NCI-H526 (cell line): ENCODE measurements at places on chromosomes 16 and 17.

- no peak for DNase-seq
Observed at GRCh38 chr17:350706-351448, 1.7 kb downstream of the RPH3AL start.

DNA sequence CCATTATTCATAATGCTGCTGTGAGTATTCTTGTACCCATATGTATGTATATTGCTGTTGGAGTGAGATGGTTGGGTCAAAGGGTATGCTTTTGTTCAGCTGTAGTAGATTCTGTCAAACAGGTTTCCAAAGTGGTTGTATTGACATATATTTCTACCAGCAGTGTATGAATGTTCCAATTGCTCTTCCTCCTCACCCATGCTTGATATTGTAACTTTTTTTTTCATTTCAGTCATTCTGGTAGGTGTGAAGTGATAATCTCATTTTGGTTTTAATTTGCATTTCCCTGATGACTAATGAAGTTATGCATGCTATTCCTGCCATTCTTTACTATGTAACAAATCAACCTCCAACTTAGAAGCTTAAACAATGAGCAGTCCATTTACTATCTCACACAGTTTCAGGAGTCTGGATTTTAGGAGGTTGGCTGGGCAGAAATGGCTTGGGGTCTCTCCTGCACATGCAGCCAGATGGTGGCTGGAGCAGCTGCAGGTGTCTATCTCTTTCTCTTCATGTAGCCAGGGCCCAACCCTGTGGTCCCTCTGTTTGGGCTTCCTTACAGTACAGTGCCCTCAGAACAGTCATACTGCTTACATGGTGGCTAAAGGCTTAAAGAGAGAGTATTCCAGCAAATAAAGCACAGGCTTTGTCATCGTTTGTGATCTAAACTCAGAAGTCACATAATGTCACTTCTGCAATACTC, 21.2 kb downstream of the ERAL1 start:
- DNase-seq: peak; percentile 83

- no peak for DNase-seq
Observed at GRCh38 chr16:29813644-29814562, 1.9 kb downstream of the PRRT2 start.

DNA sequence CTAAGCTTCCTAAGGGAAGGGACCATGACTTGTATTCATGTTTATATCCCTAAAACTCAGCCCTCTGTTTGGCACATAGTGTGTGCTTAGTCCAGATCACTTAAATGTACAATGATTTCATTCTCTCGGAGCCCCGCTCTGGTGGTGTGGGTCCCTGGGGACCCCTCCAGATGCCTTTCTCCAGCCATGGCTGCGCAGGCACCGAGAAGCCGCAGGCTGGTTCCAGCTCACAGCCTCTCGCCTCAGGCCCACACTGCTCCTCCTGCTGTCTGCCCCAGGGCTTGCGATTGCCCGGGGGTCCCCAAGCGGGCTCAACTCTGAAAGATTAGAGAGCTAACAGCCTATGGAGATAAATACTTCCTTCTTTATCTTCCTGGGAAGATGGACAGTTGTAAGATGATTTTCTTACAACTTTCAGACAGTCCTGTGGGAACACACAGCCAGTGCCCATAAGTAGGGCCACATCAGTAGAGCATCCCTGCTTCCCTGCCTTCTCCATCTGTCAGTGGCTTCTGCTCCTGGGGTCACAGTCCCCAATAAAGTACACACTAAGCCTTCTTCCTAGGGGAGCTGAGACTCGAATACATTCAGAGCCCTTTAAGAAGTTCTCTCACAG, 66.2 kb downstream of the CENPV start:
- no peak for DNase-seq

DNA sequence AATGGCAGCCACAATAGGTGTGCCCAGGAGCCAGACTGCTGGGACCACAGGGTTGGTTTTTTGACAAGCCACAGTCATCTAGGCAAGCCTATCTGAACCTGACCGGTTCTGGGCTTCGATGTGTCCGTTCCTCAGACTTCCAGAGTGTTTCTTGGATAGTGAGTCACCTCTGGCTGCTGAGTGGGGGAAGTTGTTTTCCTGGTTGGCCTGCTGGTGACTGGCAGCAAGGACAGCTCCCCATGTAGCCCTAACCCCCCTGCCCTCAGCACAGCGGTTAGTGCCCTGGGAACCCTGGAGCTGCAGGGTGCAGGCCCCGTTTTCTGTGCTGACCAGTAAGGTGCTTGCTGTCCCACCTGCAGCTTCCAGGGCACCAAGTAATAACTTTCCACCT, 65.5 kb downstream of the PLD6 start:
- DNase-seq: no peak

DNA sequence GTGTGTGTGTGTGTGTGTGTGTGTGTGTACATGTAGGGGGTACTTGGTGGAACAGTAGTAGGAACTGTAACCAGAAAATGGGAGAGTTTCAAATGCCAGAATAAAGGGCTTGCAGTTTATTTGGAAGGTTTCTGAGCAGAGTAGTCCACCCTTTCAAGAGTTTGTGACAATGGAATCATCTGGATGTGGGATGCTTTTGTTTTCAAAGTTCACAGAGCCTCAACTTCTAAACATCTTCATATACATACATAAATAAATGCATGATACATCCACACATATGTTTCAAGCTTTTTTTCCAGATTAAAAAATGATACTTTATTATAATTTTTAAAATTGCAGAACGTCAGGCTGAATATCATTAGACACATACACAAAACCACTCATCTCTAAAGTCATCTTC, 2.4 kb upstream of the PKD1L3 start:
- no peak for DNase-seq
